ENCODE measurements at places on chromosomes 5 and 9.

GRCh38 chr5:411728-412127 lies 31.2 kb upstream of the EXOC3 start:
- DNase-seq: no peak

GRCh38 chr5:10556289-10556807 lies 7.5 kb upstream of the ANKRD33B start:
- DNase-seq: no peak

DNA sequence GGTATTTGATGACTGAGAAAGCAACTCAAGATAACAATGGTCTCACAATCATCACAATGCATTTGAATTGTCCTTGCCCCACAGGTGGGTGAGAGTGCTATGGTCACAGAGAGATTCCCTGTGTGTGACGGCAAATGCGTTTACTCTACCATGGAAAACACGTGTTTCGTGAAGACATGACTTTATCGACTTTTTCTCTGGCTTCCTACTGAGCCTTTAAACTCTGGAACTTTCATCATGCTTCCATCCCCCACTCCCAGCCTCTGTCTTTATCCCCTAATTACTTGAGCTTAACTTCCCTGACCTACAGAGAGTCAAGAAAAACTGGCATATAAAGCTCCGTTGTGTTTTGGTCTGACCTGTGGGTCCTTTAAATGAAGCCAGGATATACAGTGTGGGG lies 414.1 kb upstream of the CLINT1 start:
- DNase-seq: no peak

DNA sequence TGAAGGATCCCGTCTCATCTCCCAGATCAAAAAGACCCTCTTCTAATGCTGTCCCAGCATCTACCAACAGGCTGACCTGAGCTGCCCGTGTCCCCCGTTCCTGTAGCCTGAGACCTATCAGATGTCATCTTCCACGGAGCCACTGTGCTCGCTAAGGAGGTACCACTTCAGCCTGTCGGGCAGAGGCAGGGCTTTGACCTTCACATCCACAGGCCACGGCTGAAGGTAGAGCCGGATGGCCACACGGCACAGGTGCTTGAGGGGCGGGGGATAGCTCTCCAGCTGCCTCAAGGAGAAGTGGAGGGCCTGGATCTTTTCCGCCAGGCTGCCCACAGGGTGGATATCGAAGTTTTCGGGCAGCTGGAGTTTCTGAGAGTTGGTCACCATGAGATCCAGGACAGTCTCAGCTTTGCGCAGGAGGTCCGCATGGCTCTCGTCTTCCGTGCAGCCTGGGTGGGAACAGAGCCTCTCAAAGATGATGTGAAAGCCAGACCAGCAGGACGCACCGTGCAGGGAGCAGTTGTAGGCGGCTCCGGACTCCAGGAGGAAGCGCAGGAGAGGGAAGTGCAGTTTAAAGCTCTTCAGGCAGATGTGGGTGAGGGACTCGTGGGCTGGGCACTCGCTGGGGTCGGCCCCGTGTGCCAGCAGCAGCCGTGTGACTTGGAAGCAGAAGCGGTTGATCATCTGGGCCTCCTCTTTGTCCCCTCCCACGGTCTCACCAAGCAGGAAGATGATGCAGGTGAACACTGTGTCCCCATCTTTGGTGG lies 4.1 kb downstream of the ASB6 start:
- no peak for DNase-seq

- no peak for DNase-seq
Measured at GRCh38 chr9:14250794-14251153, 63.2 kb downstream of the NFIB start.

GRCh38 chr9:1929722-1930244 lies 85.4 kb upstream of the SMARCA2 start:
- DNase-seq: no peak

- no peak for DNase-seq
Measured at GRCh38 chr9:106771608-106772007, 91.4 kb upstream of the ZNF462 start.

DNA sequence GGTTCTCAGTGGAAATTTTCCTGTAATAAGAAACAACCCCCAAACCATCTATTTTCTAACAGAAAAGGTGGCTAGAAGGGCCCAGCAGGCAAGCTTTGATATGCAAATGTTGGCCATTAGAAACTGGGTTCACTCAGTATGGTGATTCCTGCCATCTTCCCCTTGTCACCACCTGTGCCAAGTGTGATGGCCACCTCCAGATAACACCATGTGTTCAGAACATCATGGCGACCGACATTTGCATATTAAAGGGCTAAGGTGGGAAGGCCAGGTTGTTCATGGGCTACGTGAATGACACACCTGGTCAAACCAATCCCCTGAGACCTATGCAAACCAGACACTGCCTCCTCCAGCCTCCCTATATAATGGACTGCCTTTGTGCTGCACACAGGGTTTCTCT lies 20.4 kb downstream of the FOXE1 start:
- DNase-seq: no peak

DNA sequence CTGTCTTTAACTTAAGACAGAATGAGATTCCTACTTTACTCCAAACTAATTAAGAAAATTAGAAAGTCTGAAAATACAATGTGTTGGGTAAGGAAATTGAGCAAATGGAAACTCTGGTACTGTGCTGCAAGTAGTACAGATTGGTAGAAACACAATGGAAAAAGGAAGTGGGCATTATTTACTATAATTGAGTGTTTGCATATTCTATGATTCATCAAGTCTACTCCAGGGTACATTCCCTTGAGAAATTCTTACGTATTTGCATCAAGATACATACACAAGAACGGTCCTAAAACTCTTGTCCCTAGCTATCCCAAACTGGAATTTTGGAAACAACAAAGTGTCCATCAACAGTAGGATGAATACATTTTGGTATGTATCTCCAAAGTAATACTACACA lies 123.5 kb upstream of the TARS1 start:
- DNase-seq: no peak

DNA sequence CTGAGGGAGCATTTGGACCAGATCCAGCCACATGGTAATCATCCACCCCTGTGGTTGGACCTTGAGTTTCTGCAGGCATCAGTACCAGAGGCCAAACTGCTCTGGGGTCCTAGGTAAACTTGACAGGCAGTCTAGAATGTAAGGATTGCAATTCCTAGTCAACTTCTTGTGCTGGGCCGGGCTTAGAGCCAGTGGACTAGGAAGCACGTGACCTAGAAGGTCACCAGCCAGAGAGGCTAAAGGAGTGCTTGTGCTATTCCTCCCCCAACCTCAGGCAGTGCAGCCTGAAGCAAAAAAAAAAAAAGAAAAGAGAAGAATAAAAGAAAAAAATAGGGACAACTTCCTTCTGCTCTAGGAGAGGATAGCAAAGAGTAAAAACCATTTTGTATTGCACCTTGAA lies 406.2 kb upstream of the FTMT start:
- DNase-seq: no peak

- no peak for DNase-seq
Measured at GRCh38 chr5:158699298-158699880, 400.3 kb downstream of the EBF1 start.

- DNase-seq: no peak
Measured at GRCh38 chr5:76683816-76684731, 31.9 kb upstream of the F2R start.

DNA sequence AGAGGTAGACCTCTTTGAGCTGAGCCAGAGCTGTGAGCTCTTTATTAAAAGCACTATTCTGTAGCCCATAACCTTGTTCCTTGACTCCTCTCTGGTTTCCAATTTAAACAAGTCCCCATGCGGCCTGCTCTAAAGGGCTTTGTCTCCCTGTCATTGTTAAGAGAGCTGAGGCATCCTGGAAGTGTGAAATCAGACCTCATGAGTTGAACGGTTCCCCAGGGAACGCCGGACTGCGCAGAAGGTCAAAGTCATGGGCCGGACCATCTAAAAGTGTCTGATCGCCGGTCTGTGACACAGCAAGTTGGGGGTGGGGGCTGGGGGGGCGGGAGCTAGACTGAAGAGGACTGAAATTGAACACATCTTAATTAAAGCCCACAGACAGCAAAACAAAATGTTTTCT lies 265.8 kb downstream of the SLF1 start:
- no peak for DNase-seq

DNA sequence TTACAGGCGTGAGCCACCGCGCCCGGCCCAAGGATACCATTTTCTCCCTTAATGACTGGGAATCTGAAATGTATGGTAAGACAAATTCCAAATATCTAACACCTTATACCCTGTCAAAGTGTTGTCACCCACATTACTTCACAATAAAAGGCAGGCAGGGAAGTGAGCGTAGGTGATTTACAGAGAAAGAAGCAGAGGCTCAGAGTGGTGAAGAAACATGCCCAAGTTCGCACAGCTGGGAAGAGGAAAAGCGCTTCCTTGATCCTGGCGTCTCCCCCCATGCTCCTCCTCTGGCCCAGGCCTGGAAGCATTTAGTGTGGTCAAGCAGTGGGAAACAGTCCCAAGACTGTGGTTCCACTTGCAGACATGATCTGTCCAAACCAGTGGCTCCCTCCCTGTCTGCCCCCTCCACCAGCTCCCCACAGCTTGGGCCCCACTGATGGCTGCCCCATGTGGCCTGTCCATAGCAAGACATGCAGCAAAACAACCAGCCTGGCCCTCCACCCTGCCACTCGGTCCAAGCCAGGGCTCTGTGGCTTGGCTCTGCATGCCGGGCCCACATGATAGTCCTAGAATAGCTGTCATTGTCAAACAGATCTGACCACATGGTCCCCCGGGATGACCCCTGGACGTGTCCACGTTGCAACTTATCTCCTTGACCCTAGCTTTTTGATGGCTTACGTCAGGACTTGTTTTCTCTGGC lies 107.2 kb downstream of the TTLL11 start:
- no peak for DNase-seq
